ENCODE measurements at places on chromosomes 6 and 20.

- no peak overlapping the region for H3K27ac ChIP-seq
- H3K27me3 ChIP-seq: no peaks in the 10 kb centered on the region
- H3K36me3 ChIP-seq: peaks cover 26% of the 10 kb centered on the region
- peak; percentile 33 for DNase-seq
- no peaks in the 10 kb centered on the region for H3K4me1 ChIP-seq
Observed at GRCh38 chr6:152206072-152206818, 398.8 kb downstream of the ESR1 start.

DNA sequence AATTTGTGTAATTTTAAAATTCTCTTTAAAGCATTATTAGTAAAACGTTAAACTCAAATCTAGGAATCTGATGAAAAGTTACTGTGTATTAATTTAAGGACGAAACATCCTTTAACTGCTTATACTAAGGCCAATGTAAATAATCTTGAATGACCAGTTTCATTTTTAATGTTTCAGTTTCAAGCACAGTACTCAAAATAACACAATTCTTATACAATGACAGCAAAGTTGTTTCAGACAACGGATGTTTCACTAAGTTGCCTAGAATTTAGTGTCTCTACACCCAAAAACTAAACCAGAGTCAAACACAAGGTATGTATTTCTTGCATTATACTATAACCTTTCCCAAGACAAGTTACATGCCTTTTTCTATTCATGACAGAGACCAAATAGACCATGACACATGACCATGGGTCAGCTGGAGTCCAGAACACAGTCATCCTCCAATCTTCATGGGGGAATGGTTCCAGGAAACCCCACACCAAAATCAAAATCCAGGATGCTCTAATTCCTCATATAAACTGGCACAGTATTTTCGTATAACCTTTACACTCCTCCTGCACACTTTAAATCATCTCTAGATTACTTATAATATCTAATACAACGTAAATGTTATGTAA lies 7.7 kb downstream of the PHIP start:
- H3K36me3 ChIP-seq: peaks cover 11% of the 10 kb centered on the region
- H3K4me3 ChIP-seq: no peak overlapping the region

GRCh38 chr6:7879043-7879442 lies 31.5 kb downstream of the TXNDC5 start:
- H3K4me3 ChIP-seq: no peak overlapping the region
- no peaks in the 10 kb centered on the region for H3K27me3 ChIP-seq
- DNase-seq: no peak
- peaks cover 16% of the 10 kb centered on the region for H3K4me1 ChIP-seq
- H3K36me3 ChIP-seq: peaks cover 28% of the 10 kb centered on the region

DNA sequence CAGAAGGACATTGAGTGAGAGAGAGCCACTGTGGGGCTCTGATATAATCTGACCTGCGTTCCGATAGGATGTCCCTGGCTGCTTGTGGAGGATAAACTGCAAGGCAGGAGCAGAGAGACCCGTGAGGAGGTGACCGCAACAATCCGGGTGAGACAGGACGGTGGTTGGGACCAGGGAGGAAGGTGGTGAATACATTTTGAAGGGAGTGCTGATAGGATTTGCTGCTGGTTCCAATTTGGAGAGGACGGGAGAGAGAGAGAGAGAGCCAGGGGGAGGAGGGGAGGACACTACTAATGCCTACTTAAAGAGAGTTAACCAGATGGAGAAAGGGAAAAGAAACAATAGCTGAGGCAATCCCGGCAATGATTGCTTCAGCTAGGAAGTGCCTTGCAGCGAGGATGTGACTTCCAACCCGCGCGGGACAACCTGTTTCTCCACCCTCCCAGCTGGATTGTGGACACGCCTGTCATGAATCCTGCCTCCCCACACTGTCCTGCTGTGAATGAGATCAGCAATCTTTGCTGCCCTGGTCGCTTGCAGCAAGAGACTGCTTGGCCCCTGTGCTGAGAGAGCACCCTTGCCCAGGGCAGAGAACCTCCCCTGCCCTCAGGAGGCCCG lies 199.0 kb upstream of the KCNG1 start:
- no peak overlapping the region for H3K27ac ChIP-seq
- no peaks in the 10 kb centered on the region for H3K36me3 ChIP-seq
- H3K4me1 ChIP-seq: peaks cover 2% of the 10 kb centered on the region
- H3K4me3 ChIP-seq: no peak overlapping the region

DNA sequence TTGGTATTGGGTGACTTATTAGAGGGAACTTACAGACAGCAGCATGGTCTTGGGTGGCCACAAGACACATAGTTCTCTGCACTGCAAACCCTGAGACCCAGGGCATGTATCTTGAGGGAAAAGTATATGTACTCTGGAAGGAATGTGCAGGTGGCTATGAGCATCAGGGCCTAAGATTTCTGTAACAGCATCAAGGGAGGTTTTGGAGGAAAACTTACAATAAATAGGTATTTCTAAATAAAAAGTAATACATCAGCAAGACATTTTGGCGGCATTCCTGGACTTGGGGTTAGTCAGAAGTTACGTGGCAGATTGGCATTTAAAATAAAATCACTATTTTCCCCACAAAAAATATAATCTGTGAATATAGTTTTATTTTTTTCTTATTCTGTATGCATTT lies 8.0 kb upstream of the STX7 start:
- no peaks in the 10 kb centered on the region for H3K4me1 ChIP-seq
- no peak overlapping the region for H3K27ac ChIP-seq
- no peaks in the 10 kb centered on the region for H3K27me3 ChIP-seq
- H3K4me3 ChIP-seq: no peak overlapping the region
- no peak for DNase-seq

GRCh38 chr6:136822046-136822375 lies 381 bp upstream of the PEX7 start:
- H3K4me3 ChIP-seq: peak overlapping the region; percentile 96
- H3K27me3 ChIP-seq: no peaks in the 10 kb centered on the region
- H3K36me3 ChIP-seq: no peaks in the 10 kb centered on the region
- peaks cover 7% of the 10 kb centered on the region for H3K4me1 ChIP-seq
- no peak for DNase-seq

DNA sequence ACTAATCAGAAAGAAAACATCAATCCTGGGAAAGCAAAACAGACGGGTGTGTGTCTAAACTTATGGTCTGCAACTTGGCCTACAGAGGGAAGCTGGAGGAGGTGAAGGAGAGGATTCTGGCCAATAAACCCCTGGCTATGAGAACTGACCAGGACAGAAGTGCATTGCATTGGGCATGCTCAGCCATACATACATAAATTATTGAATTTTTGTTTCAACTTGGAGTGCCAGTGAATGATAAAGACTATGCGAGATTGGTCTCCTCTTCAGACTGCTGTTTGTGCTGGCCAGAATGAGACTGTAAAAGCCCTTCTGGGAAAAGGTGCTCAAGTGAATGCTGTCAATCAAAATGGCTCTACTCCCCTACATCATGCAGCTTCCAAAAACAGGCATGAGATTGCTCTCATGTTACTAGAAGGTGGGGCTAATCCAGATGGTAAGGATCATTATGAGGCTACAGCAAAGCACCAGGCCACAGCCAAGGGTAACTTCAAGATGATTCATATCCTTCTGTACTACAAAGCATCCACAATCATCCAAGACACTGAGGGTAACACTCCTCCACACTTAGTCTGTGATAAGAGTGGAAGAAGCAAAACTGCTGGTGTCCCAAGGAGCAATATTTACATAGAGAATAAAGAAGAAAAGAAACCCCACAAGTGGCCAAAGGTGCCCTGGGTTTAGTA lies 17.4 kb downstream of the ADNP start:
- H3K36me3 ChIP-seq: no peaks in the 10 kb centered on the region
- no peak overlapping the region for H3K27ac ChIP-seq
- no peaks in the 10 kb centered on the region for H3K27me3 ChIP-seq
- peaks cover 8% of the 10 kb centered on the region for H3K4me1 ChIP-seq
- H3K4me3 ChIP-seq: no peak overlapping the region

- H3K27me3 ChIP-seq: no peaks in the 10 kb centered on the region
- peak overlapping the region; percentile 65 for H3K27ac ChIP-seq
- peaks cover 15% of the 10 kb centered on the region for H3K36me3 ChIP-seq
- peaks cover 8% of the 10 kb centered on the region for H3K4me1 ChIP-seq
- H3K4me3 ChIP-seq: no peak overlapping the region
- no peak for DNase-seq
Observed at GRCh38 chr6:138099832-138100231, 7.4 kb downstream of the PERP start.

GRCh38 chr6:24864343-24864742 lies 65.6 kb upstream of the ARMH2 start:
- H3K36me3 ChIP-seq: peaks cover 72% of the 10 kb centered on the region
- peaks cover 14% of the 10 kb centered on the region for H3K27me3 ChIP-seq
- H3K4me3 ChIP-seq: no peak overlapping the region
- H3K27ac ChIP-seq: no peak overlapping the region
- peak; percentile 17 for DNase-seq
- no peaks in the 10 kb centered on the region for H3K4me1 ChIP-seq

DNA sequence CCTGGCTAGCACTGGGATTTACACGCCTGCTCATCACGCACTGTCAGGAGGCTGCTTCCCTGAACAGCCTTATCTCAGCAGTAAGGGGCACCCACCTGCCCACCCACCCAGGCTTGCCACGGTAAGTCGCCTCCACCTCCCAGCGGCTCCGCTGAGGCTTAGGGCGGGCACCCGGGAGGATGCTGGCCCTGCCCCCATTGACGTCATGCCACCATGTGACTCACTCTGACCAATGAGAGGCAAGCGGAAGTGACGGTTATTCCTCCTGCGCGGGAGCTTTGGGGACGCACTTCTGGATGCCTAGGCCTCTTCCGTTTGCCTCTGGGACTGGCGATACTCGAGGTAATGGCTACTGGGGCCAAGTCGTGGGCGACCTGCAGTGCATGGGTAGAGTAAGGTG lies 256.8 kb downstream of the QKI start:
- no peaks in the 10 kb centered on the region for H3K36me3 ChIP-seq
- no peaks in the 10 kb centered on the region for H3K27me3 ChIP-seq
- no peak overlapping the region for H3K27ac ChIP-seq
- DNase-seq: no peak
- no peaks in the 10 kb centered on the region for H3K4me1 ChIP-seq

- H3K36me3 ChIP-seq: peaks cover 97% of the 10 kb centered on the region
- no peak for DNase-seq
- H3K4me1 ChIP-seq: peaks cover 2% of the 10 kb centered on the region
Observed at GRCh38 chr20:32140603-32141002, 31.1 kb downstream of the TM9SF4 start.

DNA sequence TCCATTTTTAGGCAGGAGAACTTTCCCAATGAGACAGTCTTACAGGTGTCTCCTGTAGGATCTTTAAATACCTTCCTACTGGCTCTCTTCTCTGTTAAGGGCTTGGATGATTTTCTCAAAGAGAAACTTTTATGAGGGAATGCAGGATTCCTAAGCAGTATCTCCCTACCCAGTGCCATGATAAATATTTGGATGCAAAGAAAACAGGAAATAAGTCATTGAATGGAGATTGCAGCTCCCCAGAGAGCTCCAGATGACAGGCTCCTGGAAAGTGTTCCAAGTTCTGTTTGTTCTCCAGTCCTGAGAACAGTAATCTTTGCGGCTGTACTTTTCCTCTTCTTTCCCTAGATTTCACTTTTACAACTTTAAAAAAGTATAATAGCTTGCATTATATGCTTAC lies 2.4 kb upstream of the SCGN start:
- no peak overlapping the region for H3K4me3 ChIP-seq
- no peak for DNase-seq
- H3K27ac ChIP-seq: no peak overlapping the region
- no peaks in the 10 kb centered on the region for H3K36me3 ChIP-seq

- no peak overlapping the region for H3K27ac ChIP-seq
- H3K27me3 ChIP-seq: no peaks in the 10 kb centered on the region
- peaks cover 5% of the 10 kb centered on the region for H3K4me1 ChIP-seq
- H3K4me3 ChIP-seq: no peak overlapping the region
- peaks cover 15% of the 10 kb centered on the region for H3K36me3 ChIP-seq
- DNase-seq: no peak
Observed at GRCh38 chr20:9352739-9353138, 161.7 kb upstream of the LAMP5 start.

DNA sequence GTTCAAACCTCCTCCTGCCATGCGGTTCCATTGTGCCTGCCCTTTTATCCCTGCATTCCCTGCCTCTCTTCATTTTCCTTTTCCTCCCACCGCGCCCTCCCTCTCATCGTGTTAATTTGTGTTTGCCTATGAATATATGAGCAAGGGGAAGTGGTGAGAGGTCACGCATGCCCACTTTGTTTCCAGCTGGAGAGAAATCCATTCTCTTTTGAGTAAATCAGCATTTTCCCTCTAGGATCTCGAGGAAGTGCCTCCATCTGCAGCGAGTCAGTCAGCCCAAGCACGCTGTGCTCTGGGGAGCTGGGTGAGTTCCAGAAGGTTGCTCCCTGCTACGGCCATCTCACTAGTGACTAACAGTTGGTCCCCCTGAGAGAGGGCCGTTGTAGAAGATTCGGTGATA lies 42.9 kb downstream of the CDH26 start:
- H3K36me3 ChIP-seq: no peaks in the 10 kb centered on the region
- no peak overlapping the region for H3K27ac ChIP-seq
- no peak for DNase-seq
- H3K27me3 ChIP-seq: no peaks in the 10 kb centered on the region

DNA sequence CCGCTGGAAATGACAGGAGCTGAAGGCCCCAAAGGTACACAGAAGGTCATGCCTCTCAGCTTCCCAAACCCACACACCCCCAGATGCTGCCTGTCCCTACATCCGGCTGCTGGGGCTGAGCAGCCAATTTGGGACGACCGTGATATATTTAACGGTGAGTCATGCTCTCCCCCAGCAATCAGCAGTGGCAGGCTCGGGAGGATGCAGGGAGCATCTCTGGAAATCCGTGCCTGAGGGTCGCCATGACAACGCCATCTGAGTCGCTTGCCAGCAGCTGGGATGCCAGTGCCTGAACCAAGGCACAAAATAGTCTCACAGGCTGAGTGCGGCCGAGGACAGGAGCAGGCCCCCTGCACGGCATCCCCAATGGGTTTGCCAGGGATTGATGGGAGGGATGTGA lies 57.9 kb downstream of the KCNB1 start:
- no peaks in the 10 kb centered on the region for H3K36me3 ChIP-seq
- H3K4me3 ChIP-seq: peak overlapping the region; percentile 34
- no peak overlapping the region for H3K27ac ChIP-seq
- no peak for DNase-seq
- peaks cover 62% of the 10 kb centered on the region for H3K27me3 ChIP-seq

DNA sequence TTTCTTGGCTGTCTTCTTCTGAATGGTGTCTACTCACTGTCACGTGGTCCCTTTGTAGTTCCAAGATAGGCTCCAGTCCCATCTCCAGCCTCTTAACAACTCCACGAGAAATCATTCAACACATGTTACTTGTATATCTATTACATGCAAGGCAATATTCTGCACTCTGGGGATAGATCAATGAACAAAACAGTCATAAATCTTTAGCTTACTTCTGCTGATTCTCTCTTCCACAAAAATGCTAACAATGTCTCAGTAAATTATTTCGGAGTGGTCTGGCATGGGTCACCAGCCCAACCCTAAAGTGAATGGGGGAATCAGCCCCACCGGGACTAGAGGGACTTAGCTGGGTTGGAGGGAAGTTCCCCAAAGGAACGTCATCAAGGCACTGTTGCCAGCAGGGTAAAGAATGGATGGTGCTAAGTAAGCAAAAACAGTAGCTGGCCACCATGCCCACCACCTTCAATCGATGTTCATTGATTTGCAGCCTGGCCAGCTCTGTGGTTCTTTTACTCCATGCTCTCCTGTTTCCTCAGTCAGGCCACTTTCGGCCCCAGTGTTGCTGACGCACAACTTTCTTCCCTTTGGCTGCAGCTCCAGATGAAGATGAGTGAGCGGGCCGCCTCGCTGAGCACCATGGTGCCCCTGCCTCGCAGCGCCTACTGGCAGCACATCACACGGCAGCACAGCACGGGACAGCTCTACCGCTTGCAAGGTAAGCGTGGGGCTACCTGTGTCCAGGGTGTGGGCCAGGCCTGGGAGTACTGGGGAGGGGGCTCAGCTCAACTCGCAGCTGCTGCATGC lies 167.7 kb downstream of the DOK5 start:
- H3K27me3 ChIP-seq: no peaks in the 10 kb centered on the region
- H3K4me1 ChIP-seq: no peaks in the 10 kb centered on the region
- H3K36me3 ChIP-seq: no peaks in the 10 kb centered on the region
- peak overlapping the region; percentile 62 for H3K4me3 ChIP-seq
- H3K27ac ChIP-seq: no peak overlapping the region
